ENCODE measurements at places on chromosomes 3 and 15. TPM values are rescaled to one million over a fixed set of nuclear protein-coding genes. Genes with fewer than 3 reads are reported as not detected.

DNA sequence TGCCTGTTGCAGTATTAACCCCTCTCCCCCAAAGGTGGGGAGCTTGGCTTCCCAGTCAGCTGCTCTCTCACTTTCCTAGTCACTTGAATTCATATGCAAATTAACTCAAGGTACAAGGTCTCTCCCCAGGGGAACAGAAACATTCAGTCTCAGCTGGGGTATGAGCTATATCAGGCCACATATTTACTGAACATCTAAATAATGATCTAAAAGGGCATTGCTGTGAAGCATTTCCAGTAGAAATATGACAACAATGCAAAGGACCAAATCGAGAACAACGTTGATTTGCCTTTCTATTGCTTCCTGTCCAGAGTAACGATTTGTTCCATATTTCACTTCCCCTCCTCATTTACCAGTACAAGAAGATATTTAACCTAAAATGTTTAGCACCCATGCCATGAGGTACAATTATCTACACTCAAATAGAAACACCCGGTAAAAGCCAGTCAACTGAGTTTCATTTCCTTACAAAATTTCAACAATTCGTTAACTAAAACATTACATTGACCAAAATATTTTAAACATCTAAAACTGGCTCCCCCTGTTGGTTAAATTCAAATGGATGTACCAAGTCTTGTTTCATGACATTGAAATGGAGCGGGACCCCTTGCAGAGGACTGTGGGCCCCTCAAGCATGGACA, 36.5 kb upstream of the KLHL6 start:
- no peak for DNase-seq

GRCh38 chr3:145522893-145523651, 637.9 kb downstream of the PLOD2 start:
- no peak for DNase-seq

- no peak for DNase-seq
Measured at GRCh38 chr15:92877000-92877399, 23.1 kb upstream of the CHD2 start.

- DNase-seq, result peak; percentile 84
Measured at GRCh38 chr15:60423537-60423936, 25.8 kb upstream of the ANXA2 start.

DNA sequence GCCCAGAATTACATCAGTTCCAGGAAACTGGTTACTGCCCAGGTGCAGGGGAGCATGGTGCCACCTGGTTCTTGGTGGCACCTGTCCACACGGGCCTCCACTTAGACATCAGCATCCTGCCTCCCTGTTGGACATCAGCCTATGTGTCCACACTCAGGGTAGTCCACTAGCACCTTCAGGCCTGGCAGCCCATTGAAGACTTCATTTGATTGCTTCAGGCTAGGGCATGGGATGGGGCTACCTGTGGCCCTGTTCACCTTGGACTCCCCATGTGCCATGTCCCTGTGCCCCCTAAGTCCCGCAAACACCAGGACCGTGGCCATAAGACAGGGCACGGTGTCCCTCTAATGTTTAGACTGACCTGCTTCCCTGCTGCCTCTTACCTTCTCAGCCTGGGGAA, 30.9 kb downstream of the CYP8B1 start:
- DNase-seq, result no peak

- DNase-seq, result no peak
Measured at GRCh38 chr3:163779396-163780344, 1298.6 kb downstream of the SI start.

- no peak for DNase-seq
Measured at GRCh38 chr3:135805752-135806151, 159.8 kb upstream of the PPP2R3A start.

GRCh38 chr15:82572311-82572710, 32.1 kb upstream of the RPS17 start:
- DNase-seq, result no peak

DNA sequence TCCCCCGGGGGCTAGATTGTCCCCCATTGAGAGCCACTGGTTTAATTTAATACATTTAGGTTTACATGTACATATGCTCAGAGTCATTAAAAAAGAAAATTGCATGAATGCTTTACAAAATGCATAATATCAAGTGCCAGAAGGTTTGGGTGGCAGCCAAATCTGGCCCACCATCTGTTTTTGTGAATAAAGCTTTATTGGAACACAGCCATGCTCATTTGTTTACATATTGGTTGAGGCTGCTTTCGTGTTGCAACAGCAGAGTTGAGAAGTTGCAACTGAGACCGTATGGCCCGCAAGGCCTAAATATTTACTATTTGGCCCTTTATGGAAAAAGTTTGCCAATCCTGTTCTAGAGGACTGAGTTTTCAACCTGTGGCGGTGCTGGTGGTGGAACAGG, 32.1 kb upstream of the RGMA start:
- DNase-seq, result no peak

DNA sequence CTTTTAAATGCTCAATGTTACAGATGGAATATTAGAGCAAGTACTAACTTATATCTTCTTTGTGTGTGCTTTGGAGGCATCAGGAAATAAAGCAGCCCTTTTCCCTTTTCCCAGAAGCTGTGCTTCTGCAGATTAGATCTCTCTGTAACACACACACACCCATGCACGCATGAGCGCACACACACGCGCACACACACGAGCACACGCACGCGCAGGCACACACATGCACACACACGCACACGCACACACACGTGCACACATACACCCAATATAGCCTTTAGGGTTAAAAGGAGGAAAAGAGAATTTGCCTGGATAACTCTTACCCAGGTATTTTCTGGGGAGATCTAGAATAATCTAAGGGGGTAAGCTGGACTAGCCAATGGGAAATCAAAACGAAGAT, 56.9 kb downstream of the TFRC start:
- DNase-seq, result no peak

DNA sequence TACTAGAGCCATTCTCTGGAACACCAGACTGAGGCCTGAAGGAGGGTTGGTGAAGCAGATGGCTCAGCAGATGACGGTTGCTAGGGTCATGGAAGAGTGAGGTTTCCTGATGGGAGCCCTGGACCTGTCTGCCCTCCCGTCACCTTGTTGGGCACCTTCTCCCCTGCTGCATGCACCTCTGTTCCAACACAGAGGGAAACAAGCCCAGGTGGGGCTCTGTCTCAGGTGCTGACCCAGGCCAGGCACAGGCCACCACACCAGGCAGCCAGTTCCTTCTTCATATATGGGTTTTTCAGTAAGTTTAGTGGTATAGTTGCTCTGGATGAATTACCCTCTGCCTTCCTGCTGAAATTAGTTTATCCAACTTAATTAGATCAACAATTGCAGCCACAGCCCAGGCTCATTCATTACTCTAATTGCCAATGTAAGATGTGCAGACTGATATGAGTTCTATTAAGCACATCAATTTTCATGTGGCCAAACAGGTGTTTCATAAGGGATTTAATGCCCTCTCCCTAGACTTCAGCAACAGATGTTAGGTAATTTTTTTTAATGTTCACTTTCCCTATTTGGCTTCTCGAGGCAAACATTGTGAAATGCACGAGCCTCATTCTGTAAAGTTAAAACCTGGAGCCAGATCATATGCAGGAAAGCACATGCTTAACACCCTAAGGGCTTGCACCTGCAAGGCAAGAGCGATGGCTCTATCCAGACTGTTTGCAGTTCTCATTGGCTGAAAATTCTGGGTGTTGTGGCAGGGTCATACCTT, 174.8 kb downstream of the CHDH start:
- DNase-seq, result no peak

GRCh38 chr3:71050538-71051258, 532.8 kb downstream of the FOXP1 start:
- no peak for DNase-seq

- no peak for DNase-seq
Measured at GRCh38 chr15:62440362-62441105, 275.4 kb upstream of the C2CD4B start.

SLC25A20 gene
- total RNA-seq, result 4.9 TPM

RABL3 gene
- 29.8 TPM for total RNA-seq

GHSR gene
- total RNA-seq, result not detected

SKOR1 gene
- total RNA-seq, result 0.13 TPM

PIGZ gene
- 5.6 TPM for total RNA-seq

Measured in PC-9 (cell line).